ENCODE measurements at places on chromosomes 6 and 20.

GRCh38 chr6:105272786-105273185, 93.0 kb upstream of the POPDC3 start:
- DNase-seq: no peak

DNA sequence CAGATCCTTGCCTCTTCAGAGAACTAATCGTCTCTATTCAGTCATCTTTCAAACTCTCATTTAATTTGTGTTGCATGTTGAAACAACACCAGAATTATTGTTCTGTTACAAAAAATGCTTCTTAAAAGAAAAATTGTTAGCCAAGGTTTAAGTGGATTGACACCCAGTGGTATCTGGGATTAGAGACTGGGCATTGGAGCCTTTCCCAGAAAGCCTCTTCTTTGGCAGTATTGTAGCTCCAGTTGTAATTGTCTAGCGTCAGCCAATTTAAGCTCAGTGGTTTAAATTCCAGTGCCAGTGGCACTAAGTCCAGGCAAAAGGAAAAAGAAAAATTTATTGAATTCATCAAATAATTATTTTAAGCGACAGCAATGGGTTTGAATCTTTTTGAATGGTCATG, 801 bp downstream of the CCDC28A start:
- no peak for DNase-seq

DNA sequence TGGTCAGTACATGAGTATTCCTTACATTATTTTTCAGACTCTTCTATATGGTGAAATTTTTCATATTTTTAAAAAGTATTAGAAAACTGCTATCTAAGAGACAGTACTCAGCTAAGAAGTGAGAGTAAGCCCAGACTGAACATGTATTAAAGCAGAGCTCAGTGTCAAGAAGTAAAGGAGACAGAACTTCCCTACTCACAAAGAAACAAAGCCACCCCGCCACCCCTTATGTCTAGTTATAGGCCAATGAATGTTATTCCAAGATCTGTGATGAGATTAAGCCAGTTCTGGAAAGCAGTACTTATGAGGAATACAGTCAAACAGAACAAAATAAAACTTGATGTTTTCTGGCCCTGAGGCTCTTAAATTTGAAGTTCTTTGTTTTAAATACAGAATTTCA, 114.5 kb downstream of the RNGTT start:
- no peak for DNase-seq

GRCh38 chr6:138347864-138348263, 29.8 kb upstream of the SMIM28 start:
- no peak for DNase-seq

GRCh38 chr6:150929416-150929815, 63.9 kb downstream of the MTHFD1L start:
- no peak for DNase-seq

DNA sequence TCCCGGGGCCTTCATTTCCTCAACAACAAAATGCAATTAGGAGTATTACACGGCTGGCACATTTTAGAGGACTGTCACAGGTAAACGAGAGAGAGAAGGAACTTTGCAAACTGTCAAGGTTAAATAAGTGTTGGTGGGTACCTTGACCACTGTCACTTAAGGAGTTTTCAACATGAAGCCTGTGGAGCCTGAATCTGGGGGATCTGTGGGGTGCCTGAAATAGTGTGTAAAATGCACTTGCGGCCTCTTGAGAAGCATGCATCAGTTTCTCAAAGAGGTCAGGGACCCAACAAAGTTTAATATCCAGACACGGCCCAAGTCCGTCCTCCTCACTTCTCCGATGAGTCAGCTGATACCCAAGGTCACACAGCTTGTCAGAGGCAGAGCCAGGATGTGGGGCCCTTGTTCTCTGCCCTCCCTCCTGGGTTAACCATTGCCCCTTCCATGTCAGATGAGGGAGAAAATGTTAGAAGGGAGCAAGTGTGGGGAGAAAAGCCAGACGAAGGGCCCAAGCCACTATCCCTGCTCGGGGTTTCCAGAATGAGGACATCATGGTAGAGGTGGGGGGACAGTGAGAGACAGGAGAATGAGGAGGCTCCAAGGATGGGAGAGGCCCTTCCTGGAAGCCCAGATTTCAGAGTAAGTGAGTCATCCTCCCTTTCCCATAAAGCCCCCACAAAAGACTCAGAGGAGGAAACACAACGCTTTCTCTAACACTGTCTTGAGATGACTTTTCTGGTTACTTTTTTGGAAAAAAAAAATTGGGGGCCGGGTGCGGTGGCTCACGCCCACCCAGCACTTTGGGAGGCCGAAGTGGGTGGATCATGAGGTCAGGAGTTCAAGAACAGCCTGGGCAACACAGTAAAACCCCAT, 42.2 kb downstream of the C6orf132 start:
- DNase-seq: no peak

GRCh38 chr6:41799559-41799911, 12.0 kb downstream of the TOMM6 start:
- no peak for DNase-seq

GRCh38 chr6:17816921-17817611, 110.3 kb upstream of the NUP153 start:
- no peak for DNase-seq

DNA sequence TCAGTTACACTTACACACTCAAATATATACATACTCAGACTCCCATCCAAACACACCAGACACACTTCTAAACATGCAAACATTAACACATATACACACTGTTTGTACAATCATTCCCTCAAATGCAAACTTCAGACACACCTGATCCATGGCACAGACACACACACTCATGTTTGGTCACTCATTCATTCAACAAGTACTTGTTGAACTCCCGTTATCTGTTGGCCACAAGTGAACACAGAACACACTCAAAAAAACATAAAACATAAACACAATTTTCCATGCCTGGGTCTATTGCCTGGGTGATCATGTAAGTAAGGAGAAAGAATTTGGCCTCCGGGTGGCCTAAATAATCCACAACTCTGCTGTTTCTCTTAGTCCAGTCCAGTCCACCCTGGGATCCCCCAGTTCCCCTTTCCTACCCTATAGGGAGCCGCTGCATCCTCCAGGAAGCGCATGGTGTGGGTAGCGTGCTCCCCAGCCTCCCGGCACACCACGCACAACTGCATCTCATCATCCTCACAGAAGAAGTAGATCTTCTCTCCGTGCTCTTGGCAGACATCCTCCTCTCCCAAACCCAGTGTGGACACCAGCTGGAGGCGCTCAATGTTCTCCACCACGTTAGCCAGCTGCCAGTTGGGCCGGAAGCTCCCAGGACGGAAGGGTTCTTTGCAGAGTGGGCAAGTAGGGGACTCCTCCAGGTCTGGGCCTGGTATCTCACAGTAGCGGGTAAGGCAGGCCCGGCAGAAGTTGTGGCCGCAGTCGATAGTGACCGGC, 815 bp downstream of the TRIM10 start:
- DNase-seq: no peak

DNA sequence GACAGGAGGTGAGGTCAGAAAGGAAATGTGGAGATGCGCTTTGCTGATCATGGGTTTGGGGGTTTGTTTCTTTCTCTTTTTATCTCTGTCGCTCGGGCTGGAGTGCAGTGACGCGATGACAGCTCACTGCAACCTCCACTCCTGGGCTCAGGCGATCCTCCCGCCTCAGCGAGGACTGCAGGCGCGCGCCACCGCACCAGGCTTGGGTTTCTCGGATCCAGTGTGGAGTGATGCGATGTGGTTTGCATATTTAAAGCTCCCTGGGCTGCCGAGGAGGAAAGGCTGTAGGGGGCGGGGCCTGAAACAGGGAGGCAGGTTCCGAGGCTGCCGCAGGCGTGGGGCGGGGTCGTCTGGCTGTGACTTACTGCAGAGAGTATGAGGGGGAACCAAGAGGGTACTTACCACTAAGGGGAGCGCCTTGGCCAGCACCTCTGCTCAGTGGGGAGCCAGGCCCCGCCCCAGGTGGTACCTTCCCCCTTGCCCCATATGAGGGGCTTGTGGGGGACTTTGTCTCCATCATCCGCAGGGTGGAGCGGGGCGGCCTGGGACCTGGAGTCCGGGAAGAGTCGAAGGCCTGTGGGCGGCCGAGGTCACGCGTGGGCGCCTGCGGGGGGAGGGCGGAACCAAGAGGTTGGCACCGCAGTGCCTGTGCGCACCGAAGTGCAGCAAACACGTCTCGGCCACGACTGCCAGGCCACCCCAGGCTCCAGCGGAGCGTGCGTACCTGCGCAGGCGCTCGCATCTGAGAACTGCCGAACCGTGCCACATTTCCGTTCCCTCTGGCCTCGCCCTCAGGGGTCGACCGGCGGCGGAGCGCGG, 12.7 kb upstream of the BAK1 start:
- DNase-seq: no peak

- DNase-seq: no peak
These were observed 41.0 kb downstream of the C20orf203 start for GRCh38 chr20:32632461-32633354.

DNA sequence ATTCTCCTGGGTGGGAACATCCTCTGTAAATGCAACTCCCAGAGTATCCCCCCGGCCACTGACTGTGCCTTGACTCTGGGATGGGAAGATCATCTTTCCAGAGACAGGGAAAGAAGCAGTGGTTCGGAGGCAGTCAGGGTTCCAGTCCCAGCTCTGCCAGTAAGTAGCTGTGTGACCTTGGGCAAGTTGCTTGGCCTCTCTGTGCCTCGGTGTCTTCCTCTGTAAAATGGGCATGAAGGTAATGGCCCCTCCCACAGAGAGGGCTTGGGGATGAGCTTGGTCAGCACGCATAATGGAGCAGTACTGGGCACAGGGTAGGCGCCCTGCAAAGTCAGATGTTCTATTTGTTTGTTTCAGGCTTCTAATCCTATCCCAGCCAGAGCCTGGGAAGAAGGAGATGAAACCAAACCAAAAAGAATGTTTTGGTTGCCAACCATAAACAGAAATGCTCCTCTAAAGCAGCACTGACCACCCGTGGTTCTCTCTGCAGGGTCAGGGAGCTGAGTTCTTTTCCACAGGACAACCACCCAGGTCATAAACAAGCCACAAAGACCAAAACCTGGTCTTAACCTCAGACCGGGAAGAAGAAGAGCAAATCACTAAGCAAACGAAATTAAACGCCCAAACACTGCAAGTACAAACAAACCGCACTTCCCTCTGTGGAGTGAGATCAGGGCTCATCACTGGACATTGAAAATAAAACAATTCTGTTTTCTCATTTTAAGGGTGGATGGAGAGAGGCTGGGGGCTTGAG, 381.0 kb upstream of the SULF2 start:
- no peak for DNase-seq

GRCh38 chr20:53510262-53510661, 83.4 kb downstream of the ZNF217 start:
- DNase-seq: no peak

DNA sequence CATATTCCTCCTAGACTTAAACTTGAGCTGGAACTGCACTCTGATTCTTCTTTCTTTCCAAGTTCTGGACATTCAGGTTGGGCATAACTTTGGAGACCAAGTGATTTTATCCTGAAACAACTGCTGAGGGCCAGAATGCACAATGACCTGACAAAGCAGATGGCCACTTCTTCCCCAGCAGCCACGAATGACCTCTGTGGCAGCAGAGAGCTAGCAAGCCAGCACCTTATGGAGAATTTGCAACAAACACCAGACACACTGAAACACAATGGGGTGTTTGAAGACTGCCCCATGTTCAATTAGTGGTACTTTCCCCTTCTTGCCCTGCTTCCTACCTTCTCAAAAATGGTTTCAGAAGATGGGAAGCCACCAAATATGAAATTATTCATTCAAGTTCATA, 4.2 kb upstream of the TENT5A start:
- DNase-seq: no peak

DNA sequence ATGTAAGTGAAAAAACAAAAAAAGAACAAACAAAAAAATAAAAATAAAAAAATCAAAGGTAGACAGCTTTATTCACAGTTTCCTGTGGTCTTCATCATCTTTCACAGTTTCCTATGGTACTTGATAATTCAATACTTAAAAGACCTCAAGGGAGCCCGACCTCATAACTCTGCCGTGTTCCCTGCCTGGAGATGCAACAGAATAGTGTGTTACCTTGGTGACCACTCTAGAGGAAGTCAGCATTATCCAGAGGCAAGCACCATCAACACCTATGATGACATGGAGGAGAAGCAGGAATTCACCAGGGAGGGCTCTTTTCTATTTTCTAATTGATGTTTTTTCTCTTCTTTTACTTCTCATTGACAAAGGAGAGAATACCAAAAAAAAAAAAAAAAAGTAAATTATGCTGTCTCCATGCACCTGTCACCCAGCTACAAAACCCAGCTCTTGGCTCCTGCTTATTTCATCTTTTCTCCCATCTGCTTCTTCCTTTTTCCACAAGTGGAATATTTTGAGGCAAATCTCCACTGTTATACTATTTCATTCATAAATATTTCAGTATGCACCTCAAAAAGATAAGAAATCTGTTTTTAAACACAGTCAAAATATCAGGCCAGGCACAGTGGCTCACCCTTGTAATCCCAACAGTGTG, 95.8 kb upstream of the STXBP5 start:
- DNase-seq: no peak
